ENCODE measurements at places on chromosomes 7 and 10.

DNA sequence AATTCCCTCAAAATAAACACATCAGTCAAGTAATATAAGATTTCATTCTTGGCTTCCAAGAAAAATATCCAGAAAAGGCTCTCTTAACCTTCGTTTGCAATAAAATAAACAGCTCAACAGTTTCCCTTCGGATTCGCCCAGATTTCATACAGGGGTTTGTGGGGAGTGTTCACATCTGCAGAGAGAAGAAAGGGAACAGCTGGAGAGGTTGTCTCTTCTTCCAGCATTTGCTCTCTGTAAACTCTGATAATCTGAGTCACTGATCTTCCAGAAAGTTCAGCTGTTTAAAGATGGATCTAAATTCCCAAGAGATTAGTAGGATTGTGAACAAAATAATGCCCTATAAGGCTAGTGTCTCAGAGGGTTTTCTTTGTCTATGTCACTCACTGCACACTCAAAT, 277.9 kb downstream of the HPSE2 start:
- no peak for DNase-seq

DNA sequence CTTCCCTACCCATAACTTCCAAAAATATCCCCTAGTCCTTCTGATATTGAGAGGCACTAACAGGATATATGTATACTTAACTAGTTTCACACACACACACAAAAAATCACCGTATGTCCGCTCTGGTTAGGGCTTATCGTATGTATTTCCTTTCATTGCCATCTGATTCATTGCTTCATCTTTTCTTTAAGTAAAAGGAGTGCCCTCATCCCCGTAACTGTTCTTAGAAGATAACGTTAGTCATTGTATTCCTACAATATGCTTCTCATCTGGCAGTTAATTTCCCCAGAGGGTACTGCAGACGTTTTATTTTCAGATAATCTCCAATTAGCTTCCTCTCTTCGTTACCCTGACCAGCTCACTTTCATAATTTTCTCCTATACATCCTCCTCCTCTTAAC, 37.3 kb downstream of the NRCAM start:
- no peak for DNase-seq

DNA sequence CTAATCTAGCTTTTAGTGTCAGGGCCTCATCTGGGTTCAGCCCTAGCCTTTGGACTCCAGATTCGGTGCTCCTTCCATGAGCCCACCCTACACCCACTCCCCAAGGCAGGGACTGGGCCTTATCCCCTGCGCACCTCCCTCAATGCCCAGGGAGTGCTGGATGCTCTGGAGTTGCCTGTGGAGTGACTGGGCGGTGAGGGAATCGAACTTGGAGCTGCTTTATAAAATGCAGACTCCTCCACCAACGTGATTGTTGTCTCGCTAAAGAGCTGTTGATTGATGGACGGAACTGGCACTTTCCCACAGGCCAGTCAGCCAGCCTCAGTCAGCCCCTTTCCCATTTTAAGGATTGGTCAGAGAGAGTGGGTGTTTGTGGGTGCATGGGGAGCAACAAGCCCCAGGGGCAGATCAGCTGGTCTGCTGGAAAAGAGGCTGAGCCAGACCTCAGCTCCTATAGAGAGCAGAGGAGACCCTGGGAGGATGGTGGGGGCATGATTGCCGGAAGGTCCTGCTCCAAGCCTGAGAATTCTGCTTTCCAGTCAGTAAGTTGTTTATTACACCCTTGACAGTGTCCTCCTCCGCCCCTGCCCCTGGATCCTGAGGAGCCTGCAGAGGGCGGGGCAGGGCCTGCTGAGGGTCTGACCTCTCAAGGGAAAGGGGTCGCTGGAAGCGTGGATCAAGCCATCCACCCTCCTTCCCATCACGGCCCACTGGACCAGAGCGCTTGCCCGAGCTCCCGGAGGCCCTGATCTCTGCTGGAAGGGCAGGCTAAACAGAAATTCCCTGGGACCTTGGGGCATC, 16.7 kb downstream of the UNC5B start:
- DNase-seq: no peak

GRCh38 chr10:66202101-66202500, 723.7 kb upstream of the LRRTM3 start:
- DNase-seq: no peak

GRCh38 chr7:116342125-116342524, 131.8 kb downstream of the TES start:
- no peak for DNase-seq

- no peak for DNase-seq
Observed at GRCh38 chr7:116583653-116584052, 58.8 kb downstream of the CAV1 start.

DNA sequence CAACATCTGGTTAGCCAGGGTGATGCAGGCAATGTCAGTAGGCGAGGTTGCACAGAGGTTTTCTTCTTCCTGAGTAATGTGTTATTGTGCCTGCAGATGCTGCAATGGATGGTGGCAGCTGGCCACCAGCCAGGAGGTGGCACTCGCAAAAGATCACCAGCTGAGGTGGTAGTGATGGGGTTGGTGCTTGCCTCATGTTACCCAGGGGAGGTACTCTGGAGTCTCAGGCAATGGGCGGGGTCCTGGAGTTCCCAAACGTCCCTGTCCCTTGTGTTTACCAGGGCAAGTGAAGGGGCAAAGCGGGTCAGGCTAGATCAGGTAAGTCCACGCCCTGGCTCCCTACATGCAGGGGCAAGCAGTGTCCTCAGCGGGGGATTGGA, 21.1 kb downstream of the CLRN3 start:
- DNase-seq: no peak

DNA sequence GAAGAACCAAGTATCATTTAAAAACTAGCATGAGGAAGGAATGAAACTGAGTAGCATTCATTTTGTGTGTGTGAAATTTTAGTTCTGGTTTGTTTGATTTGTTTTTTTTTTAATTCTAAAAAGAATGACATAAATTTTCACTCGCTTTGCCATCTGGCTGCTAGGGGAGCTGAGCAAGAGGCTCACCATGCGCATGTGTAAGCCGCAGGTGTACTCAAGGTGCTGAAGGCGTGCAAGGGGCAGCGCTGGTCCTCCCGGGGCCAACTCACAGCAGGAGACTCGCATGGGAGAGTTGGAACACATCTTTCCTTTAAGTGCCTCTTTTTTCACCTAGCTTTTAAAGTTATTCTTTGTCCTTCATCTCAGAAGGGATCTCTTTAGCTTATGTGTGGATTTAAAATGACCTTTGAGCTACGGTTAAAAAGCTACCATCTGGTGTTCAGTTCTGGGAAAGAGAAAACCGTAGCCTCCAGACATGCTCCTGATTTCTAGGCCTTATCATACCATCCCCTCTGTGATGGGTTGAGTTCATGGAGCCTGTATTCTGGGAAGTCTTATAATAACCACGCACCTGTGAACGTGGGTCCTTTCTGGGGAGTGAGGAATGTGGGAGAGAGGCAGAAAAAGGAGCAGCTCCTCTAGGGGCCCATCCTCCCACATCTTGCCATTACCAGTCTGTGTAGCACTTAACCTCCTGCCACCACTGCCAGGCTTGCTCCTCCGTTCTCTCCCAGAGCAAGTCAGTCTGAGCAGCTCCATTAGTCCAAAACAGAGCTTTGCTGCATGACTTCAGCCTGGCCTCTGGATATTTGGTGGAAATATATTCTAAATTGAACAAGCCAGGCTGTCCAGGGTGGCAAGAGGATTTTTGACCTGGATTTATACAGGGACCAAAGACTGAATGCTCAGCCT, 61.9 kb downstream of the KLHDC10 start:
- no peak for DNase-seq

DNA sequence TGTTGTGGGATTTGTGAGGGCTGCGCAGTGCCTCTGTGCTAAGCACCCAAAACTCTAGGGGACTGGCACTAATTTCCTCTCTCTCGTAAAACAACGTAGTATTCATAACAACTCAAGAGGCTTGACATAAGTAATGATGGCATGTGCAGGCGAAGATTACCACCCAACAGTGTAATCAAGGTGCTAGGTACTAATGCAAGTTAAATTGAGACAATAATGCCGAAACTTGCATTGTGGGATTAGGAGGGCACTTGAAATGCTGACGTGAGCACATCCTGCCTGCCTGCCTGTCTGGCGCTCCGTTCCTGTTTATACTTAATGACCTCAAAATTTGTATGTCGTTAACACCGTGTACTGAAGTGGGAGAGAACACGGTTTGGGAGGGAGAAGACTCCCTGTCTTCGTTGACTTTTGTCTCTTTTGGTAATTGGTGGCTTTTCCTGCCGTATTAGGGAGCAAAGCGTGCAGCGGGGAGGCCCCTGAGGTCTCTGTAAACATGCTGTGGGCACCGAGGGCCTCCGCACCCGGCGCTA, 139.0 kb downstream of the MGMT start:
- DNase-seq: no peak

DNA sequence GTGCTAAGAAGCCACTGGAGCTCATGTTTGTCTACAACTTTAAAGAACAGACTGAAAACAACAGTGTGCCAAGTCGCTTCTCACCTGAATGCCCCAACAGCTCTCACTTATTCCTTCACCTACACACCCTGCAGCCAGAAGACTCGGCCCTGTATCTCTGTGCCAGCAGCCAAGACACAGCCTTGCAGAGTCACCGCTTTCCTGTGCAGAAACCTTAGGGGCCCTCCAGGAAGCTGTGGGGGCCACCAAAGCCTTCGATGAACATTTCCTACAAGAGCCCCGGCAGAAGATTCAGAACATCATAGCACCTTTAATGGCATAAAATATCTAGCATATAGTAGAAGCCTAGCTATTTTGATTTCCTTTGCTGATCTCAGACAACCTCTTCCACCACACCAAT, 88.0 kb upstream of the PRSS58 start:
- no peak for DNase-seq

DNA sequence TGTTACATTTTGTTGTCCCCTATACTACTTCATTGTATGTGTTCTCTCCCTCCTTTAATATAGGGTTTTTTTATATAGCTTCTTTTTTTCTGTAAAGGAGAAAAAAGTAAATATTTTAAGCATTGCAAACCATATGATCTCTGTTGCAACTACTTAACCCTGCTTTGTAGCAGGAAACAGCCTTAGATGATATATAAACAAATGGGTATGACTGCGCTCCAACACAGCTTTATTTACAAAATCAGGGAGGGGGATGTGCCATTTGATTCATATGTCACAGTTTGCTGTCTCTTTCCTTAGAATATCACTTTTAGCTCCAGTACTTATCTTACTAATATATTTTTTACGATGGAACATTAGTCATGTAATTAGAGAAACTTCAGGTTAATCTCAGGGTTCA, 155.2 kb upstream of the GNAI1 start:
- no peak for DNase-seq
